ENCODE measurements at places on chromosomes 11 and 22.

- no peak for DNase-seq
These were observed at the start of gene RANBP1 for GRCh38 chr22:20115691-20116375. RANBP1 (plus strand) TSS chr22:20116104; CDS start chr22:20116185, 81 bp downstream.

- DNase-seq: no peak
These were observed 18.9 kb upstream of the PPP2R1B start for GRCh38 chr11:111785076-111785475.

GRCh38 chr11:90133560-90134477 is 644 bp upstream of the NAALAD2 start:
- no peak for DNase-seq

- DNase-seq: no peak
These were observed 370.9 kb downstream of the TBC1D22A start for GRCh38 chr22:47133061-47133969.

DNA sequence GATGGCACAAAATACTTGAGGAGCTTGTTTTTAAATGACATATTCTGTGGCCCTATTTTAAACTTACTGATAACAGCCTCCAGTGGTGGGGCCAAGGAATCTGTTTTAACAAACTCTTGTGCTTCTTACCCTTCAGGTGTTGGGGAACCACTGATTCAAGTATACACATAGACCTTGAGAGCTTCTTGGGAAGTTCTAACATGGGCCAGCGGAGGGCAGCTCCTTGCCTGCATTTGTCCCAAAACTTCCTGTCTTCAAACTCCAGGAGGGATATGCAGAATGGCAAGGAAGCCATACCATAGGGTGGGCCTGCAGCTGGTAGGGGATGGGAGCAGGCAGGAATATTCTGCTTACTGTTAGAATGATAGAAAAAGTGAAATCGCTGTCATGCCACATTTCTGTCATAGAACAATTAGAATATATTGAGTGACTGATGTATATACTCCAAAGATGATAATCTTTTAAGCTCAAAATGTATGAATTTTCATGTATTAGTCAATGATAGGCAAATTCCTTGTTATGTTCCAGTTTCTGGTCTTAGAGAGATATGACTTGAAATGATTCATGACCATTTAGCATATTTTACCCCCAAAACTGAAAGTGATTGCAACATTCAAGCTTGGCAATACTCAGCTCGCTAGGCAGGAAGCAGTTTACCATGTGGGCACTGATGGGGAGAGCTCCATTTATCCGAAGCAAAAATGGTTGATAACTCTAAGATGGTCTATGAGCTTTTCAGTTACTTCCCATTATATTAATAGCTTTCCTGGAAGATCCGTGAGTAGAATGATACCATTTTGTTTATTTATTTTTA is 9.2 kb downstream of the EXT2 start:
- no peak for DNase-seq

DNA sequence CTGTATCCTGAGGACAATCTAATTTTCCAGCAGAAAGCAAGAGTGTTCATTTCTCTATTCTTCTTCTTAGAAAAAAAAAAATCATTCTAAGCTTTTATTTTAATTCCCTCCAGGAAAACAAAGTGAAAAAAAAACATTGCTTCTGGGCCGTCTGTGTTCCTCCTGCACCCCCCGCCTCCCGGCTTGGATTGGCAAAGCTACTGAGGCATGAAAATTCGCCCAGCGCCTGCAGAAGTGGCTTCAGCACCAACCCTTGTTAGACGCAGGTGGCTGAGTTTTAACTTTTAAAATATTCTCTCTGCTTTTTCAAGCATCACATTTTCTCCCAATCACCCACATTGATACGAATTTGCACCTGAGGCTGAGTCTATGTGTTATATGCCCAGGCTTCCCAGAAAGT is 401.6 kb downstream of the BRD1 start:
- DNase-seq: no peak

- DNase-seq: no peak
These were observed 5.4 kb downstream of the PCF11 start for GRCh38 chr11:83162377-83162776.

DNA sequence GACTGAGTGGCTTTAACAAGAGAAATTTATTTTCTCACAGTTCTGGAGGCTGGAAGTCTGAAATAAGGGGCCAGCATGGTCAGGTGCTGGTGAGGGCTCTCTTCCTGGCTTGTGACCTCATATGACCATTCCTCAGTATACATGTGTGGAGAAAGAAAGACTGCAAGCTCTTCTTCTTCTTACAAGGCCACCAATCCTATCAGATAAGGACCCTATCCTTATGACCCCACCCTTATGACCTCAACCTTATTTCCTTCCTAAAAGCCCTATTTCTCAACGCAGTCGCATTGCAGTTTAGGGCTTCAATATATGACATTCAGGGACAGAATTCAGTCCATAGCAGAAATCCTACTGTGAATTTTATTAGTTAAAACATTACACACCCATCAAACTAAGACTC is 124.4 kb upstream of the RAG2 start:
- DNase-seq: no peak

GRCh38 chr22:30287648-30288418 is 1.5 kb downstream of the CASTOR1 start:
- DNase-seq: peak; percentile 93

- DNase-seq: no peak
These were observed 54.9 kb downstream of the ARHGAP8 start for GRCh38 chr22:44807232-44807631.

DNA sequence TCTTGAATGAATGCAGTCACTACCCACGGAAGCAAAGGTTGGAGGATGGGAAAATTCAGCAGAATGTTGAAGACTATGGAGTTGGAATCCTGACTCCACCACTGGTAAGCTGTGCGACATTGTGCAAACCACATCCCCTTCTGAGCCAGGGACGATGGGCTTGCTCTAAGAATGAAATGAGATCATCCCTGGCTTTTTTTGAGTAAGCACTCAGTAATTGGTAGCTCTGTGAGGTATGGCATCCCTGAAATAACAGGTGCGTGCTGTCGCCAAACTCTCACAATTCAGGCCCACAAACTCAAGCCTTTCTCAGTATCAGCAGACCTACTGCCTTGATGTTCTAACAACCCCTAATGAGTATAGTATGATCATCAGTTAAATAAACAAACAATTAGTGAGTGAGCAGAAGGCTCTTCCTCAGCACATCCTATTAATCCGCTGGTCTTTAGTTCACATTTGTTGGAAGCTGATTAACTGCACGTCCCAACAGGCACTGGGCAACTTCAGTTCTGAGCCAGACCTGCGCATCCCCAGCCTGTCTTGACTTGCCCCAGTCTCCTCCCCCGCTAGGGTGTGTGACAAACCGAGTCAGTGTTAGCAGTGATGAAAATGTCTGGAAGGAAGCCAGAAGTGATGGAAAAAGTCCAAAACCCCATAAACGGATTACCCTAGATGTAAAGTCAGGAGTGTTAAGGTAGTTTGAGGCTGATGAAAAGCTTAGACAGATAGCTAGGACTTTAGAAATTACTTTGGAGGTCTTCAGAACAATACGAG is 235.5 kb downstream of the GRIK4 start:
- DNase-seq: no peak

Data from astrocyte of the spinal cord (primary cell).